G401 (cell line): ENCODE measurements at places on chromosomes 4 and X.

DNA sequence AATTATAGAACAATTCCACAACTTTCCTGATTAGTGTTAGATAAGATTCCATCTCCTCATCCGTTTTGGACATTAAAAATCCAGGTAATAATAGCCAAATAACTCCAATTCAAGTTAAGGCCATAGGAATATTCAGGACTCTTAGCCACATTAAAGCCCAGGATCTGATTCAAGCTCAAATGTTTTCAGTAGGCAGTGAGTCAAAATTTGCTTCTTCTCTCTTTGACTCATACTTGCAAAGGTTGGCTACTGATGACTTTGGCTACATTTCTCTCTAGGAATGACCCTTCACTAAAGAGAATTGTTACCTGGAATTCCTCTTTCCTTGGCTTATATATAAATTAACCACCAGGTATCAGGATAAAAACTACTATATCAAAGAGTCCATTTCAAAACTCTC, 354.9 kb upstream of the HS3ST1 start:
- DNase-seq = no peak

- DNase-seq = no peak
Measured at GRCh38 chr4:85298037-85298436, 176.9 kb upstream of the ARHGAP24 start.

GRCh38 chr4:37477126-37477525, 209.1 kb downstream of the RELL1 start:
- no peak for DNase-seq

DNA sequence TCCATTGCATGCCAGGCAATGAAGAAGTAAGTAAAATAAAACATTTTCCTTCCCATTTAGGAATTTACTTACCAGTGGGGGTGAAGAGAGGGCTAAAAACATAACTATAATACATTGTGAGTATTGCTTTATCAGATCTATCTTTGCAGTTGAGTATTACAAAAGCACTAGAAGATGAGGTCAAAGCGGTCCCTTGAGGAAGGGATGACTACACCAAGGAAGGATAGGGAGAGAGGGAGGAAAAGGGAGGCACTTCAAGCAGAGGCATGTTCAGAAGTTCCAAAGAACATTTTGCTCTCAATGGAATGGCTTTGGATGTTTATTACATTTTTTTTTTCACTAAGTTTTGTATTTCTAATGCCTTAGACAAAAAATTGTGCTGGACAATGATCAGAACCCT, 127.8 kb downstream of the TET2 start:
- no peak for DNase-seq

DNA sequence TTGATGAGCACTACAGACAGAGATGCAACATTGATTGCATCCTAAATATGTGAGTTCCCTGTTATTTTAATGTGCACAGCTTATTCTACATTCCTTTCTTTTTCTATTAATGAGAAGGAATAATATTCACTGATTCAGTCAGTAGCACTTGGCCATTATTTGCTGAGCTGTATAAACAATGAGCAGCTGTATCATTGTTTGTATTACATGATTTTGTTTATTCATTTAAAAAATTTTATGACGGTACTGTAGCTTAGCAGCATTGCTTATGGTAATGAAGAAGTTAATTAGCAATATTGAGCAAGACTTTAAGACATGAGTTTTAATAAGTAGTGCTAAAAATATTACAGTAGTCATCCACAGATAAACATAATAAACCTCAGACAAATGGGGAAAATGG, 582.0 kb downstream of the ADGRL3 start:
- DNase-seq = no peak

GRCh38 chr4:2251795-2252529, 9.9 kb downstream of the MXD4 start:
- no peak for DNase-seq
